GM23338 (cell line): ENCODE measurements at places on chromosomes 11 and 22. TPM values are rescaled to one million over a fixed set of nuclear protein-coding genes. Genes with fewer than 3 reads are reported as not detected.

- H3K27me3 ChIP-seq: no peaks in the 10 kb centered on the region
- H3K36me3 ChIP-seq: no peaks in the 10 kb centered on the region; the same call in 1 of the 2 replicates
- H3K27ac ChIP-seq: peak within 1 kb of the TSS; percentile 69
- H3K4me3 ChIP-seq: peak within 1 kb of the TSS; percentile 70
Measured at GRCh38 chr22:30425616-30426387, at the start of gene MTFP1. Gene MTFP1, plus strand, starts transcription at chr22:30425768. Its CDS starts 112 bp downstream, at chr22:30425880.

Gene OR8G1
- not detected in 2 replicates for total RNA-seq

DNA sequence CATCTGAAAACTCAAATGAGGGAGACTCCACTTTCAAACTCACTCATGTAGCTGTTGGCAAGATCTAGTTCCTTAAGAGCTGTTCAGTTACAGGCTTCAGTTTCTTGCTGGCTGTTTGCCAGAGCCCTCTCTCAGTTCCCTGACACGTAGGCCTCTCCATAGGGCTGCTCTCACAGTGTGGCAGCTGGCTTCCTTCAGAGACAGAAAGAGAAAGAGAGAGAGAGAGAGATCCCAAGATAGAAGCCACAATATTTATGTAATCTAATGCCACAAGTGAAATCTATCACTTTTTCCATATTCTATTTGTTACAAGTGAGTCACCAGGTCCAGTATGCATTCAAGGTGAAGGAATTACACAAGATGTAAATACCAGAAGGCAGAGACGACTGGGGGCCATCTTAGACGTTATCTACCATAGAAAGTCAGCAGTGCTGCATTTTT is 168.8 kb downstream of the RCN1 start:
- H3K27me3 ChIP-seq: no peaks in the 10 kb centered on the region
- no peak for DNase-seq
- H3K4me1 ChIP-seq: peaks cover 11% of the 10 kb centered on the region
- H3K36me3 ChIP-seq: no peaks in the 10 kb centered on the region
- no peak overlapping the region for H3K4me3 ChIP-seq

Gene TIGD3
- 3.0 and 3.5 TPM in 2 replicates for total RNA-seq

DNA sequence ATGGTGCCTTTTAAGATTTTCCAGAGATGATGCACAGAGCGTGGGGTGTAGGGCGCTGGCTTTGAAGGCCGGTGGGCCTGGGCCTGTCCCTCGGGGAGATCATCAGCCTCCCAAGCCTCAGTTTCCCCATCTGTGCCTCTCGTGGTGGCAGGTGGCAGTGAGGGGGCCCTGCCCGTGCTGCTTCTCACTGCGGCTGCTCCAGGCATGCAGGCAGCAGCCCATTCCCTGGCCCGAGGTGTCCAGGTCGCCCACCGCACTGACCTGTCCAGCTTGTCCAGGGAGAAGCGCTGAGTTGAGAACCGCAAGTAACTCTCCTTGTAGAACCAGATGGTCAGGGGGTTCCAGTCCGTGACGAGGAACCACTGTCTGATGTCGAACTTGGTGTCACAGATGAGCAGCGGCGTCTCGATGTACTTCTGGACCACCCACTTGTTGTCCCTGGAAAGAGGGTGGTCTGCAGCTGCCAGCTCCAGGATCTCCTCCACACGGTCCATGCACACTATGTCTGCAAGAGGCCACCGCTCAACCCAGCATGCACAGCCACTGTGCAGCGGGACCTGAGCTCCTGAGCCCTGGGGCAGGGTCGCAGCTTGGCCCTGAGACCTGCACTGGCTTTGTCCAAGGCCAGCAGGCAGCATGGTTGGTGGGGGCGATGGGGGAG is 20.5 kb upstream of the IL17REL start:
- H3K27ac ChIP-seq: no peak overlapping the region
- H3K27me3 ChIP-seq: peaks cover 17% of the 10 kb centered on the region; the same call in 1 of the 2 replicates
- no peaks in the 10 kb centered on the region for H3K36me3 ChIP-seq
- no peak for DNase-seq
- no peaks in the 10 kb centered on the region for H3K4me1 ChIP-seq

Gene APOBEC3B
- total RNA-seq: 5.9 and 7.0 TPM in 2 replicates

Gene MAP6
- 0.50 and 1.2 TPM in 2 replicates for total RNA-seq

Gene CWC15
- total RNA-seq: 28.2 and 31.9 TPM in 2 replicates

GRCh38 chr11:44309478-44310205 is at the start of gene ALX4:
Gene ALX4, minus strand, starts transcription at chr11:44310139. Its CDS starts 77 bp downstream, at chr11:44310062.
- H3K27ac ChIP-seq: no peak within 1 kb of the TSS
- peaks cover 51% of the 10 kb centered on the region for H3K4me1 ChIP-seq
- peaks cover 100% of the 10 kb centered on the region for H3K27me3 ChIP-seq
- no peaks in the 10 kb centered on the region for H3K36me3 ChIP-seq
- peak; percentile 79 for DNase-seq

GRCh38 chr22:24593836-24594568 is 1.1 kb upstream of the LRRC75B start:
- H3K36me3 ChIP-seq: no peaks in the 10 kb centered on the region
- peaks cover 7% of the 10 kb centered on the region; the same call in 1 of the 2 replicates for H3K4me1 ChIP-seq
- no peak overlapping the region for H3K4me3 ChIP-seq
- no peak for DNase-seq
- no peak overlapping the region for H3K27ac ChIP-seq
- H3K27me3 ChIP-seq: no peaks in the 10 kb centered on the region

DNA sequence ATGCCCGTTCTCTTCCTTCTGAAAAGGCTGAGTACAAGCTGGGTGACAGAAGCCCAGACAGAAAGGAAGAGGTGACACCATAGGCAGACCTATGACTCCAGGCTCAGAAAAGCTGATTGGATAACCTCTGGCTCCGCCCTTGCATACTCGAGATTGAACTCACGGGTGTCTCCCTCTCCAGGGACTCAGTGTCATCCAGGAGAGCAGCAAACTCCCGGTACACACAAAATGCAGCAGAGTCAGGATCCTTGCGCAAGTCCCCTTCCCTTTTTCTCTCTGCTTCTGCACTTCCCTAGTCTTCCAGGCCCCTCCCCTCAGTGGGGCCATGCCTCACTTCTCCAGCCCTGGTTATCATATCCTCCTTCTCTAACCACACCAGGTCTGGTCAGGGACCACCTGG is 9.8 kb downstream of the SCN4B start:
- no peaks in the 10 kb centered on the region for H3K36me3 ChIP-seq
- H3K4me1 ChIP-seq: peaks cover 18% of the 10 kb centered on the region; the same call in 1 of the 2 replicates
- peak overlapping the region; percentile 35; the same call in 1 of the 2 replicates for H3K4me3 ChIP-seq
- DNase-seq: no peak

GRCh38 chr11:3942160-3942955 is 86.9 kb downstream of the STIM1 start:
- no peaks in the 10 kb centered on the region for H3K36me3 ChIP-seq
- no peaks in the 10 kb centered on the region for H3K27me3 ChIP-seq
- no peak overlapping the region for H3K4me3 ChIP-seq
- H3K27ac ChIP-seq: no peak overlapping the region
- no peak for DNase-seq

Gene RFPL1
- total RNA-seq: not detected in 2 replicates

Gene APLP2
- total RNA-seq: 291 and 322 TPM in 2 replicates

DNA sequence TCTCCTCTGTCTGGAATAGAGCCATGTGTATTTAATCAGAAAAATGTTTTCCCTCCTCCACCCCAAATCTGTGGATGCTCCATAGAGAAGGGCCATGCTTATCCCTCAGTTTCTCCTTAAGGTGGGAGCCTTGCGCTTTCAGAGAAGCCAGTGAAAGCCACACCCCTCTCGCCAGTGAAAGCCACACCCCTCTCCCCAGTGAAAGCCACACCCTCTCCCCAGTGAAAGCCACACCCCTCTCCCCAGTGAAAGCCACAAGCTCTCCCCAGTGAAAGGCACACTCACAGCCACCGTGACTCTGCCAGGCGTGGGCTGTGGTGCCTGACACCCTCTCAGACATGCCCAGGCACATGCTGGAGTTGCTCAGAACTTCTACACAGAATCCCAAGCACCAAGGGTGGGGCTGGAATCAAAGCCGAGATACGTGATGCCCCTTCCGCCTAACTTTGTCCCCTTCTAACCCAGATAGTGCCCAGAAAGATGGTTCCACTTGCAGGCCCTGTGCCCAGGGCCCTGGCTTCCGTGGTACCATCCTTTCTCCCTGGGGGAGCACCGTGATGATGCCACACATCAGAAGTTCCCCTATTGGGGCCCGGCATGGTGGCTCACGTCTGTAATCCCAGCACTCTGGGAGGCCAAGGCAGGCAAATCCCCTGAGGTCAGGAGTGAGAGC is 16.5 kb upstream of the PRR5 start:
- H3K27ac ChIP-seq: no peak overlapping the region
- H3K27me3 ChIP-seq: no peaks in the 10 kb centered on the region
- H3K4me3 ChIP-seq: no peak overlapping the region
- H3K4me1 ChIP-seq: peaks cover 4% of the 10 kb centered on the region
- no peaks in the 10 kb centered on the region for H3K36me3 ChIP-seq

DNA sequence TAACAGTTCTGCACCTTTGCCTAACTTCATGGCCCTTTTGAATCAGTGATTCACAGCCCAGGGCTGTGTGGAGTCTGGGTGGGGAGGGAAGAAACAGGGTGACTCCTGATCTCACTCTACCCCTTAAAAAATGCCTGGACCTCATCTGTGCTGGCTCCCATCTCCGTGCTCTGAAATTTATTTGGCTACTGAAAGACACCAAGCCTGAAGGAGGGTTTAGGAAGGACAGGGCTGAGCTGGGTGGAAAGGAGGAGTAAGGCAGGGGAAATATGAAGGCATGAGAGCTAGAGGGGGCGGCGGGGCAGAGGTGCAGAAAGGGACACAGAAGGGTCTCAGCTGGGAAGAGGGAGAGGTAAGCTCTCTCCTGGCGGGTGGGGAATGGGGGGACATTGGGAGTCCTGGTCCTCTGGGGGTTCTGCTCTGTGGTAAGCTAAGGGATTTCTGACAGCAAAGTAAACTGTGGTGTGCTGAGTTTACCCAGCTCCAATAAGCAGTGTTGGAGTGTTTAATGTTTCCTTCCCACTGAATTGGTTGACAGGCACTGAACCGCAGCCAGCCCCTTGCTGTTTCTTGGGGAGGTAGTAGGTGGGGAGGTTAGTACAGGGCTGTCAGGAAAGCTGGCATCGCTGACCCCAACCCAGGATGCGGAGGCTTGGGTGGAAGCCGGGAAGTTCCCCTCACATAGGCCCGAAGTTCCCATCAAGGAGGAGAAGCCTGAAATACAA is 71.1 kb downstream of the RPUSD4 start:
- H3K4me3 ChIP-seq: peak overlapping the region; percentile 9; the same call in 1 of the 2 replicates
- H3K4me1 ChIP-seq: peaks cover 20% of the 10 kb centered on the region
- 0 out of 2 replicates have a peak overlapping the region, but pooled peaks have one; percentile 15 for H3K27ac ChIP-seq
- no peaks in the 10 kb centered on the region for H3K36me3 ChIP-seq

Gene TMEM218
- 13.4 and 23.7 TPM in 2 replicates for total RNA-seq

- no peaks in the 10 kb centered on the region for H3K36me3 ChIP-seq
- H3K4me1 ChIP-seq: no peaks in the 10 kb centered on the region
- no peak overlapping the region for H3K4me3 ChIP-seq
- H3K27me3 ChIP-seq: no peaks in the 10 kb centered on the region
Measured at GRCh38 chr11:30125456-30125855, 105.4 kb upstream of the FSHB start.

- H3K4me1 ChIP-seq: no peaks in the 10 kb centered on the region
- H3K4me3 ChIP-seq: no peak overlapping the region
- H3K36me3 ChIP-seq: no peaks in the 10 kb centered on the region
- DNase-seq: no peak
- no peaks in the 10 kb centered on the region for H3K27me3 ChIP-seq
Measured at GRCh38 chr22:48754611-48755058, 1073.0 kb downstream of the BRD1 start.

Gene OR8A1
- not detected in 2 replicates for total RNA-seq

DNA sequence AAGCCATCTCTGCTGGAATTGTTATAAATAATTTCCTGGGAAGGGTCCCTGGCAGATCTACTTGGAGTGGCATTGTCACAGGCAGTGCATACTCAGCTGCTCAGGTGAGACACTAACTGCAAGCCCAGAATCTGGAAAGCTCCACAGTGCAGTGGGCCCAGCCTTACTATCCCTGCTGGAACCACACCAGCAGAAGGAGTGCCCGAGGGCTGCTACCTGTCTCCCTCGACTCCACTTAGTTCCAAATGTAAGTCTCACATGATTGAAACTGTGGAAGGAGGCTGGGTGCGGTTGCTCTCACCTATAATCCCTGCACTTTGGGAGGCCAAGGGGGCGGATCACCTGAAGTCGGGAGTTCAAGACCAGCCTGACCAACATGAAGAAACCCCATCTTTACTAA is 14.3 kb upstream of the SYVN1 start:
- H3K27ac ChIP-seq: no peak overlapping the region
- no peaks in the 10 kb centered on the region for H3K4me1 ChIP-seq
- no peaks in the 10 kb centered on the region for H3K36me3 ChIP-seq
- H3K4me3 ChIP-seq: no peak overlapping the region

- no peak overlapping the region for H3K27ac ChIP-seq
- no peaks in the 10 kb centered on the region for H3K36me3 ChIP-seq
- peaks cover 10% of the 10 kb centered on the region; the same call in 1 of the 2 replicates for H3K4me1 ChIP-seq
- no peaks in the 10 kb centered on the region for H3K27me3 ChIP-seq
Measured at GRCh38 chr11:61024938-61025820, 53.7 kb downstream of the CD6 start.

GRCh38 chr11:112162761-112163546 is 940 bp downstream of the IL18 start:
- H3K27me3 ChIP-seq: no peaks in the 10 kb centered on the region
- no peaks in the 10 kb centered on the region for H3K4me1 ChIP-seq
- no peak overlapping the region for H3K4me3 ChIP-seq
- DNase-seq: no peak

Gene KRTAP5-3
- not detected in 2 replicates for total RNA-seq

DNA sequence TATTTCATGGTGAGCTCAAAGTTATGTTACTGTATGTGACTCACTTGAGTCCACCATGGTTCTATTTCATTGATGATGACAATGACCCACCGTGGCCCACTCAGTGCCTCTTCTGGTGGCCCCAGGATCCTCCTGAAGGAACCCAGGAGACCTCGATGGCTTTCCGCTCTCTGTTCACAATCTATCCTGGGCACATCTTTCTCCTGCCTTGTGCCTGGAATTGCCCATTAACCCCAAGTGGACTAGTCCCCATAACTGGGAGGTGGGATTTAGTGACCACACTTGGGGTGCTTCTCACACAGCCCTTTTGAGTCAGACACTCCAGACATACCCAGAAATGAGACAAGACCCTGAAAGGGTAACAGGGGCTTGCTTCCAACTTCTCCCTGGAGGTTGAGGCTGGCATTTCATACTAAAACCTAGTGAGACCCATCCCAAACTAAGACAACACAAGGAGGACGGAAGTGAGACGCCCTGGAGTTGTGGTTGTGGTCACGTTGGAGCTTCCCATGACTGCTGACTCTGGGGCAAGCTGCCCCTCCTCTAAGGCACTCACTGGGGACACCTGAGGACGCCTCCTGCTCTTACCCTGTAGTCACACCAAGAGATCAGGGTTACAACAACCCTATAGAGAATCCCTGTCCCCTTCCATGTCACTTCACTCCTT is 22.1 kb downstream of the IGLL5 start:
- no peak for DNase-seq
- no peaks in the 10 kb centered on the region for H3K36me3 ChIP-seq
- peaks cover 84% of the 10 kb centered on the region for H3K27me3 ChIP-seq
- H3K4me3 ChIP-seq: no peak overlapping the region
- no peaks in the 10 kb centered on the region for H3K4me1 ChIP-seq
- H3K27ac ChIP-seq: no peak overlapping the region
